ENCODE measurements at places on chromosomes 7 and 10. TPM values are rescaled to one million over a fixed set of nuclear protein-coding genes. Genes with fewer than 3 reads are reported as not detected.

The DLX6 gene
- total RNA-seq: not detected

The RARRES2 gene
- total RNA-seq: 17.6 TPM

The SLC13A1 gene
- total RNA-seq: not detected

The GRB10 gene
- 40.6 TPM for total RNA-seq

The DDC gene
- total RNA-seq: not detected

The FGFR2 gene
- 0.36 TPM for total RNA-seq

The ARPC1B gene
- total RNA-seq: 33.6 TPM

The ABCB4 gene
- 4.2 TPM for total RNA-seq

The TBC1D12 gene
- total RNA-seq: 4.4 TPM

The LIPM gene
- not detected for total RNA-seq

The ABLIM1 gene
- total RNA-seq: 674 TPM

The GLI3 gene
- total RNA-seq: 5.5 TPM

The PRLHR gene
- total RNA-seq: not detected

The CPN1 gene
- total RNA-seq: not detected

The PIP gene
- not detected for total RNA-seq

The UTF1 gene
- not detected for total RNA-seq

The GHRHR gene
- total RNA-seq: not detected

The CLDN4 gene
- total RNA-seq: 0.27 TPM

The AKR1C4 gene
- not detected for total RNA-seq

The PAX2 gene
- total RNA-seq: not detected

The GALNT17 gene
- 95.3 TPM for total RNA-seq

The MSS51 gene
- 5.9 TPM for total RNA-seq

The CHST3 gene
- total RNA-seq: 18.0 TPM

The MINDY3 gene
- 22.5 TPM for total RNA-seq

The HYAL4 gene
- total RNA-seq: not detected

The CYP3A5 gene
- not detected for total RNA-seq

The TRPV6 gene
- total RNA-seq: not detected

The GPR158 gene
- total RNA-seq: not detected

The TSPAN33 gene
- total RNA-seq: 9.7 TPM

The SH2D4B gene
- not detected for total RNA-seq

The SSC4D gene
- total RNA-seq: 0.99 TPM

The ICA1 gene
- 54.9 TPM for total RNA-seq

The SEMA3E gene
- total RNA-seq: 0.27 TPM

The GLRX3 gene
- total RNA-seq: 69.2 TPM

The CDHR1 gene
- total RNA-seq: 0.41 TPM
